ENCODE measurements at places on chromosomes 7 and 10. TPM values are rescaled to one million over a fixed set of nuclear protein-coding genes. Genes with fewer than 3 reads are reported as not detected.

The C10orf90 gene
- not detected for total RNA-seq

The RAPGEF5 gene
- total RNA-seq, result 7.5 TPM

The KCP gene
- 0.72 TPM for total RNA-seq

The C7orf33 gene
- total RNA-seq, result not detected

The GFRA1 gene
- total RNA-seq, result 19.8 TPM

The MMP21 gene
- not detected for total RNA-seq

The HILPDA gene
- total RNA-seq, result 44.1 TPM

The EXOSC1 gene
- 33.0 TPM for total RNA-seq

The TMEM273 gene
- total RNA-seq, result 0.48 TPM

The STYXL1 gene
- 50.8 TPM for total RNA-seq

The PDK4 gene
- total RNA-seq, result 0.64 TPM

The GLI3 gene
- total RNA-seq, result 2.3 TPM

The CYP26C1 gene
- total RNA-seq, result 0.24 TPM

The C10orf105 gene
- total RNA-seq, result not detected

The EIF5AL1 gene
- total RNA-seq, result 0.48 TPM

The CTAGE8 gene
- total RNA-seq, result 2.8 TPM

The CYP2C9 gene
- not detected for total RNA-seq

The ZNF239 gene
- total RNA-seq, result 1.2 TPM

The GPRIN2 gene
- total RNA-seq, result 0.85 TPM

The CYP2C8 gene
- total RNA-seq, result not detected

The EPO gene
- total RNA-seq, result not detected

The CALN1 gene
- under 0.01 TPM for total RNA-seq

The ST8SIA6 gene
- total RNA-seq, result not detected

The OR2A5 gene
- not detected for total RNA-seq

The SLC26A3 gene
- total RNA-seq, result not detected

Measured in tracheal epithelial cell (primary cell).